ENCODE measurements at places on chromosomes 2 and 18.
A peak's percentile ranks its signal among the peaks of the same experiment; 100 is the strongest.

- DNase-seq, result no peak
These were observed 544.6 kb upstream of the ZEB2 start for GRCh38 chr2:145064511-145064910.

DNA sequence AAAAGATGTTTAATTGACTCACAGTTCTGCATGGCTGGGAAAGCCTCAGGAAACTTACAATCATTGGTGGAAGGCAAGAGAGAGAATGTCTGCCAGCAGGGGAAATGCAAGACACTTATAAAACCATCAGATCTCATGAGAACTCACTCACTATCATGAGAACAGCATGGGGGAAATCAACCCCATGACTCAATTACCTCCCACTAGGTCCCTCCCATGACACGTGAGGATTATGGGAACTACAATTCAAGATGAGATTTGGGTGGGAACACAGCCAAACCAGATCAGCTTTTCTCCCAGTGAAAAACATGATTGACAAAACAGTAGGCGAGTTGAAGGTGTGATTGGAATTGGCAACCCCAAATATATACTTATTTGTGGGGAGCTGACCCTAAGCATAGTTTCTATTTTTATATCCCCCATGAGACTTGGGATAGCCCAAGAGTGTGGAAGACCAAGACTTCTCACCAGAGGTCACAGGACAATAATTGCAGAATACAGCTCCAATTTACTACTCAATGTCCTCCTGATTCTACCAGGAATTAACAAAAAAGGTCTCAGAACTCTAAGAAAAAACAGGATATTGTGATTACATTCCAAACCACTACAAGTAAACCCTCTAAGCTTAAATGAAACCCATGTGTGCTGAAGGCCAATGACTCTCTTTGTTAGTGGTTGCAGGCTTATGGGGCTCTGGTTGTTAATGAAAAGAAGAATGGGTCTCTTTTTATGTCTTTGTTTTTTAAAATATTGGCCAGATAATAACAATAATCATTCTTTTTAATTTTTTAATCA, 96.1 kb upstream of the PIK3C3 start:
- no peak for DNase-seq

- no peak for DNase-seq
These were observed 76.2 kb upstream of the CTAGE1 start for GRCh38 chr18:22493940-22494339.

- no peak for DNase-seq
These were observed 43.0 kb upstream of the KCNF1 start for GRCh38 chr2:10868465-10869314.

DNA sequence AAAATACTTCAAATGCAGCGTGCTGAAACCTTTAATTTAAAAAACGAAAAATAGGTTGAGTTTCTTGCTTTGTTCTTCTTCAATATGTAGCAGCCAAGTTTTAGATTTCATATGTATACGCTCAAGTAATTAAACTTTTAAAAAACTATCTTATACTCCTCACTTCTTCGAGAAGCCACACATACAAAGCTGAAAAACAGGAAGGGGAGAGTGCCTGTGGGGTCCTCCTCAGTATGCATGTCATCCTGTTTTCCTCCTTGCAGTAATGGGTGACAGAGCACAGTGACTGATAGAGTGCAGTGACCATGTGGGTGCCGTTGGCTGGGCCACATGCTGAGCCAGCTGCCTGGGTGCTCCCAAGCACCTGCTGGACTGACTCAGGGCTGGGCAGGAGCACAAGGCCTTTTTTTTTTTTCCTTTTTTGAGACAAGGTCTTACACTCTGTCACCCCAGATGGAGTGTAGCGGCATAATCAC, 33.3 kb downstream of the UXS1 start:
- peak; percentile 27 for DNase-seq

- DNase-seq, result no peak
These were observed 122.9 kb downstream of the MRO start for GRCh38 chr18:50696929-50697328.

DNA sequence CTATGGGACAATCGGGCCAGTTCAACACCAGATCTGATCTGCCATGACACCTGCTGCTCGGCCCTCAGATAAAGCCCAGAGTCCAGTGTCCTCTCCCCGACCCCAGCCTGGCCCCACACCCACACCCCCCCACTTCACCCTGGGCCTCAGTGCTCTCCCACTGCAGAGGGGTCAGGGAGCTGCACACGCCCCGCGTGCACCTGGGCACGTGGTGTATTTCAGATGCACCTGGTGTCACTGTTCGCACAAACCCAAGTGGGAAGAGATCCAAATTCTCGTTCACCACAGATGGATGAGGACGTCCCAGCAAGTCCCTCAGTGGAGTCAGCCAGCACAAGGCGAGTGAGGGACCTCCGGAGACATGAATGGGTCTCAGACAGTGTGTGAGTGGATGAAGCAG, 161.3 kb downstream of the RTP5 start:
- DNase-seq, result no peak

- no peak for DNase-seq
These were observed 41.9 kb downstream of the ALK start for GRCh38 chr2:29879456-29879855.

DNA sequence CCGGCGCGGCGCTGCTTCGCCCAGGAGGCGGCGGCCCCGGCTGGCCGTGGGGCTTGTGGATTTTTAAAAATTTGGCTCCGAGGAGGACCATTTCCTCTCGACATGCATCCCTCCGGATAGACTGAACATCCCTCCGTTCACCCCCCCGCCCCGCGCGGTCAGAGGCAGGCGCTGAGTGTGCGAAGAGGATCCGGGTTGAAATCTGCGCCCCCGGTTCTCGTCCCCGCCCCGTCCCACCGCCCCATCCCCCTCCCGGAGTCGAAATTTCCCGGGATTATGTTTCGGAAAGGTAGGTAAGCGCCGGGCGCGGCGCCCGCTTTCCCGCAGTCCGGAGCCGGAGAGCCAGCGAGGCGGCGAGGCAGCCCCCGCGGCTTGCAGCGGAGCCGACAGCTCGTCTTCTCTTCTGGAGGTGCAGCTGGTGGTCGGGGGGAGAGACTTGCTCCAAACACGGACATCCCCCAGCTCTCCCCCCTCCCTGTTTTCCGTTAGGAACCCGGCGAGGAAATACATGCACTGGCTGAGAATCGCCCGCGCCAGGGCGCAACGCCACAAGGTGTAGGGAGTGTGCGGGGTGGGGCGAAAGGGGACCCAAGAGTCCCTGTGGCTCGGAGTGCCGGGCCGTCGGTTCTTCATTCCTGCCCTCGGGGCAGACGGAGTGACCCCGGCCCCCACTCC, at the start of gene PRKCE:
Gene PRKCE, plus strand, starts transcription at position 261 of the 675 bp plus-strand sequence.
- no peak for DNase-seq

GRCh38 chr18:12422936-12423335, 15.2 kb downstream of the PRELID3A start:
- no peak for DNase-seq

DNA sequence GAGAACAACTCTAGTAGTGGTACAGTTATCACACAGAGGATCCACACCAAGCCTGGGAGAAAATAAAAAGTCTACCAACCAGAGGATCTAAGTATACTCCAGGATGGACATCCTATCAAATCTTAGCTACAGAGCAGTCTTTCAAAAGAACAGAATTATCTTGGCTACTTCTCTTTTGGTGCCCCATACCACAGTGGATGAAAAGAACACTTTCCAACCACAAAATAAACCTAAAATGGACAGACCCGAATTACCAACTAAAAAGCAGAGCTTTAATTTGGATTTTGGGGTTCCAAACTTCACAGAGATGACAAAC, 116.1 kb downstream of the SRBD1 start:
- no peak for DNase-seq

DNA sequence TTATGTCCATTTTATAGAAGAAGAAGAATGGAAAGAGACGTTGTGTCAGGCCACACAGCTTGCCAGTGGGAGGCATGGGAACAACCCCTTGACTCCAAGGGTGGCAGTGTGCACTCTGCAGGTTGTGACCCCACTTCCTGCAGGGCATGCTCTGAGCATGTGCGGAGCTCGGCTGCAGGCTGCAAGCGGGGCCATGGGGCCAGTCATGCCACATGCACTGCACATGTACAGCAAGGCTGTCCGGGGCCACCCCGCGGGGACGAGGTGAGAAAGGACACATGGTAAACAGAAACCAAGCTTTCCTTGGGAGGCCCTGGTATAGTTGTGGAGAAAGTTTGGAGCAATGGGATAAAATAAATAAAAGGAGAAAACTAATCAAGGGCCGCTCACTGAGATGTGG, 47.4 kb upstream of the DNMT3A start:
- no peak for DNase-seq

- DNase-seq, result no peak
These were observed 371.9 kb downstream of the IRS1 start for GRCh38 chr2:226427538-226428307.

Data from stimulated activated CD4-positive, alpha-beta T cell treated with anti-CD3 and anti-CD28 coated beads, TNF-alpha, amount 100 ng/mL, for 24 hours (primary cell).